ENCODE measurements at places on chromosomes 13 and 19.

- DNase-seq, result no peak
These were observed 472.2 kb downstream of the KLF5 start for GRCh38 chr13:73531014-73531413.

- no peak for DNase-seq
These were observed 49.1 kb downstream of the NFIX start for GRCh38 chr19:13044231-13044836.

DNA sequence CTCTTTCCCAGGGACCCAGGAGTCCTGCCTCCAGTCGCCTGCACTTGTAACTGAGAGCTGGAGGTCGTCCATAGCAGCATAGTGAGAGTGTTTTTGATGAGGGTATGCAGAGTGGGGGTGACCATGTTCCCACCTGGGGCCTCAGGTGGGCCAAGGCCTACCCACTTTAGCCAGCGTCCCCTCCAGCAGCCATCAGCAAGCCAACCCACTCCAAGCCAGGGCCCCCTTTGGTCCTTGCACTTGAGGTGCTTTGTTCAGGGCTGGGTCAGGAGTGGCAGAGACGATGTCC is 11.9 kb upstream of the SMG9 start:
- DNase-seq, result no peak

- DNase-seq, result no peak
These were observed 34.5 kb upstream of the GAS6 start for GRCh38 chr13:113898391-113898790.

- DNase-seq, result no peak
These were observed 16.4 kb upstream of the IGFL1 start for GRCh38 chr19:46213156-46213555.

DNA sequence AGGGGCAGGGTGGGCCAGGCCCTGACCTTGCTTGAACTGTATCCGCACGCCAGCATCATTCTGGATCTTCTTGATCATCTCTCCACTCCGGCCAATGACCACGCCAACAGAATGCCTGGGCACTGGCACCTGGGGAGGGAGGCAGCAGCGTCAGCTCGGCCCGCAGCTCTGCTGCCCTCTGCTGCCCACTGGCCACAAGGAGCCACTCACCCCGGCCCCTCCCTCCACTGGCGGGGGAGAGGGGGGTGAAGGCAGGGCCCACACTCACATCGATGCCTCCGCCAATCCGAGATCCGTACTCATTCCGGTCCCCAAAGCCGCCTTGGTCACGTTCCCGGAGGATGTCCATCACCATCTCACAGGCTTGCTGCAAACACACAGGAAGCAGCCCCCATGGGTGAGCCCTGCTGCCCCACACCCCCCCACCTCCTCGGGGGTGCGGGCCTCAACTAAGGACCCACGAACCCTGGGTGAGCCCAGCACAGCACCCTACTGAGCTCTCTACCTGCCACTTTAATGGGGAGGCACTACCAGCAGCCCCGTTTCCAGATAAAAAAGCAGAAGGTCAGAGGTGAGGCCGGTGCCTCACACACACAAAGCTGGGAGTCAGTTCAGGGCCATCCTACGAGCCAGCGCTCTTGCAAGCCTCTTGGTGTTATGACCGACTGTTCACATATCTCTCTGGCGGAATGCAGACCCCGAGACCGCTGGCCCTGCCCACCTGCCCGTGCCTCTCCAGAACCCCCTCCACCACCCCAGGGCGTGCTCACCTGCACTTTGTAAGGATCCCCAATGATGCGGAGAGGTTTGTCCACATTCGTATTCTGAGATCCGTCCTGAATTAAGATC is 6.7 kb downstream of the KHSRP start:
- DNase-seq, result no peak

GRCh38 chr13:27991881-27992280 is 3.4 kb upstream of the URAD start:
- no peak for DNase-seq

DNA sequence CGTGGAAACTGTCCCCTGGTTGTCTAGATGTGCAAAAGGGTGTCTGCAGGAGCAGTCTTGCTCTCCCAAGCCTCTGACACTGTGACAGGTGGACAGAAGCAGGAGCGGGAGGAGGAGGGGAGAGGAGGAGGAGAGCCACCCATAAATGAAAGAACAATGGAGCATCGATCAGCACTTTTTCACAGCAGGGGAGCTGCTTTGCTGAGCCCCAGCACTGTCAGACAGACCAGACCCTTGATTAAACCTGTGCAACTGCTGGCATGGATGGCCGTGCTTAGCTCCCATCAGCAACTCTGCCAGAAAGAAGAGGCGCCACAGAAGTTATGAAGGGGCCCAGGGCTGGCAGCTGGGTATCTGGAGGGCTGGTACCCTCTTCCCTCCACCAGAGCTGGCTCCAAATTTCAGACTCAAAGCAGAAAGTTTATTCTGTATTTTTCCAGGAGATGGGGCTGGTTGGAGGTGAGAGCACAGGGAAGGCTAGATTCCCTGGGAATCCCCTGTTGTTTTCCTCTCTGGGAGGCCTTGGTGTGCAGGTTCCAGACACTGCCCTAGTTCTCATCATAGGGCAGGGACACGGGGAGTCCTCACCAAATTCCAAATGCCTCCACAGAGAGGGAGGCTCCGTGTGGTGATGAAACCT is 1192.2 kb downstream of the UQCRFS1 start:
- DNase-seq, result no peak

DNA sequence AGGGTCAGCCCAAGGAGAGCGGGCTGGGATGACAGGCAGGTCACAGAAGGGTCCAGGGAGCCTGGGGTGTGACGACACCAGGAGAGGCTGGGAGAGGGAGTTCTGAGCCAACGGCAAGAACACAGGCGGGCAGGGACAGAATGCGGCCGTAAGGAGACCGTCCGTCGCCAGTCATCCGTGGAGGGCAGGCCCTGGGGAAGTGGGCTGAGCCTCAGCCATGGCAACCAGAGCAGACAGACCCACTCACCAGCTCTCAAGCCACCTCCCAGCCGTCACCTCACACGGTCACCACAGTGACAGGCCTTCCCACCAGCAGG is 3.7 kb upstream of the TMEM86B start:
- DNase-seq, result no peak

DNA sequence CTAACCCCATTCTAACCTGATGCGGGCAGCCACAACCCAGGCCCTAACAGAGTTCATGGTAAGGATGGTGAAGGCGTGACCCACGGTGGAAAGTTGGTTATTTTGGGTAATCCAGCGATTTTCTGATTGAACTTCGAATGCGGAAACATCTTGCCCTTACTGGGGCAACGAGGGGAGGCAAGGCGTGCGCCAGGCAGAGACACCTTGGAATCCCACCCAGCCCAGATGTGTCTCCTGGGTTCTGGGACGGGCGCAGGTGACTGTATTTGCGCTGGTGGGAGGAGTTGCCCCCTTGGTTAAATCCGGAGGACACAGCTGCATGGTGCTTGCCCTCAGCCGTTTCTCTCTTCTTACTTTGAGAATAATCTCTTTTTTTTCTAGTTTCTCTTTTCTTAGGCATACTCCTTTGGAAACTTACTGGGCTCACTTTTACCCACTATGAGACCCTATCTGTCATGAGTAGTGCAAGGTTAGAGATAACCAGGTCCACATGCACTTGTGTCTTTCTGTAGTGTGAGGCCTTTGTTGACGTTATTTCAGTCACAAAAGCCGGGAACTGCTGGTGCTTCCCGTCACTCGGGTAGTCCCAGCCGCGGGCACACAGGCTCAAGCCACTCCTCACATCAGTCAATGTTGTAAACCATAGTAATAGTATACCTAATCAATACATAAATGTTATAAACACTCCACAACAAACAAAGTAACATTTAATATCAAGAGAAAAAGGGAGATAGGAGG is 81.5 kb downstream of the ATP11A start:
- DNase-seq, result no peak

DNA sequence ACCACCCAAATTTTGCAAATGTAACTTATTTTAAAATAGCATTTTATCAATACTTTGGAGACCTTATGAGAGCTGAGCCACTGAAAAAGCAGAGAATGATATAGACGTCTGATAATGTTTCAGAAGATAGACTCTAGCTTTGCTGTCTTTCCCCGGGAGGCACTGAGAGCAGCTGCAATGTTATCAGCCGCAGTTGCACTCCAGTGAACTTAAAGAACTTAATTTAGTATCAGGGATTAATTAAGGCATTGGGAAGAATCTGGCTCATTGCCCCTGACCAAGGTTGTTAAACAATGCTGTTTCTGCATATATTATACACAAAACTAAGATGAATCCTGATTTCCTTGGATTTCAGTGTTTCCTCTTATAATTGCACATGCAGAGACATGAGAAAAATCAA is 75.7 kb upstream of the SGCG start:
- DNase-seq, result no peak

GRCh38 chr19:46451352-46451751 is 20.0 kb downstream of the PNMA8A start:
- DNase-seq, result no peak

DNA sequence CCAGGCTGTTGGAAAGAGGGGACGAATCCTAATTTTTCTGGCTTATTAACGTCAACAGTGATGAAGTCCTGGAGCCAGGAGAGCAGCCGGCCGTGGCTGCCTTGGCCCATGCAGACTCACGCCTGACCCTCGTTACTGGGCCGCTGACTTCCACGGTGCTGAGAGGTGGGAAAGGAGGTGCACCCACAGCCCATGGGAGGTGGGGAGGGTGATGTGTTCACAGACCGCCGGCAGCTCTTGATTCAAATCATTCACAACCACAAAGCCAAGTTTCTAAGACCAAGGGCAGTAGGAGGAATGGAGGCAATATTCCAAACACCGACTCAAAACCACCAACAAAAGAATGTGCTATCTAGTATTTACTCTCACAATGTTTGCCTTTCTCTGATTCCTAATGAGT is 24.3 kb downstream of the COL4A2 start:
- DNase-seq, result no peak

DNA sequence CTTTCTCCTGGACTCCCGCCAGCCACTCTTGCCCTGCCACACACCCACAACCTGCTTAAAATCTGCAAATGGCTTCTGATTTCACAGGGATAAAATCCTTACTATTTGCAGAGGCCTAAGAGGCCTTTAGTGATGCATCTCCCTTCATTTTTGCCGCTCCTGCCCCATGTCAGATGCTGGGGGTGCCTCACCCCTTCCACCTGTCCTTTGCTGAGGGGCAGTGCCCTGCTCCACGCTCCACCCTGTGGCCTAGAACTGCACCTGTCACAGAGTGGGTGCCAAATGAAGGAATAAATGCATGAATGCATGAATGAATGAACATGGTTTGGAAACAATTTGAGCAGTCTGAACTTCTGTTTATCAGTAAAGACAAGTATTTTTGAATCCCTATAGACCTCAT is 34.1 kb upstream of the UQCRFS1 start:
- DNase-seq, result no peak

DNA sequence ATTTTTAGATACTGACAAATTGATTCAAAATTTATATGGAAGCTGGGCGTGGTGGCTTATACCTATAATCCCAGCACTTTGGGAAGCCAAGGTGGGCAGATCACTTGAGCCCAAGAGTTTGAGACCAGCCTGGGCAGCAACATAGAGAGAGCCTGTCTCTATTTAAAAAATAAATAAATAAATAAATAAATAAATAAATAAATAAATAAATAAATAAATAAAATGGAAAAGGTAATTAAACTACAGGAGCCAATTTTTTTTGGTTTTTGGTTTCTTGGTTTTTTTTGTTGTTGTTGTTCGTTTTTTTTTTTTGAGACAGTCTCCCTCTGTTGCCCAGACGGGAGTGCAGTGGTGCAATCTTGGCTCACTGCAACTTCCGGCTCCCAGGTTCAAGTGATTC is 29.4 kb upstream of the TRIM13 start:
- no peak for DNase-seq

DNA sequence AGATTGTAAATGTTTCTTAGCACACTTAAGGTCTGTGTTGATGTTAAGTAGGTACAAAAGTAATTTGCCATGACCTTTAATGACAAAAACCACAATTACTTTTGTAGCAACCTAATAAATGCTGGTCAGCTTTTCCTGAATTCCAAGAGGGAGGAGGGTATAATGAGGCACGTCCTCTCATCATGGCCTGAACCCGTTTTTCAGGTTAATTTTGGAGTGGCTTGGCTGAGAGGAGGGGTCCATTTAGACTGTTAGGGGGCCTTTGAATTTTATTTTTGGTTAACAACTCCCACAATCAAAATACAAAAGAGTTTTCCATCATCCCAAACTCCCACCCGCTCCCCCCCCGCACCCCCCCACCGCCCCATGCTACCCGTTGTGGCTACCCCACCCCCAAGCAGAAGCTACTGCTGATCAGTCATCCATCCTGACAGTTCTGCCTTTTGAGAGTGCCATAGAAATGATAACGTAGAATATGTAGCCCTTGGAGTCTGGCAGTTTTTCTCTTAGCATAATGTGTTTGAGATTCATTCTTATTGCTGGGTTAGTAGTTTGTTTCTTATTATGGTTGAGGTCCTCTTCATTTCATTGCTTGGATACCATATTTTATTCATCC is 14.4 kb upstream of the PLEKHF1 start:
- no peak for DNase-seq

DNA sequence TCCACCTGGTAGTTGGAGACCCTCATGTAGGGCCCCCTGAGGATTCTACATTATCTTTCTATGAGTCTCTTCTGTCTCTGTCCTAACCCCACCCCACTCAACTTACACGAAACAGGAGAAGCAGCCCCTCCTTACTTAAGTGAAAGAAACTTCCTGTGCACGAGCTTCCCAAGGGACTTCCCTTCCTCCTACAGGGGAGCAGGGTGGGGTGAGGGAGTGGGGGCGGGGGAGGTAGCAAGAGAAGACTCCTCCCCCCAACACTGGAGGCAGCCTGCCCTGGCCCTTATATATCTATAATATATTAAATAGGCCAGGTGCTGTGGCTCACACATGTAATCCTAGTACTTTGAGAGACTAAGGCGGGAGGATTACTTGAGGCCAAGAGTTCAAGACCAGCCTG is 5.5 kb upstream of the PDE4C start:
- DNase-seq, result no peak

GRCh38 chr13:102530751-102531150 is 66.0 kb upstream of the TPP2 start:
- DNase-seq, result no peak

DNA sequence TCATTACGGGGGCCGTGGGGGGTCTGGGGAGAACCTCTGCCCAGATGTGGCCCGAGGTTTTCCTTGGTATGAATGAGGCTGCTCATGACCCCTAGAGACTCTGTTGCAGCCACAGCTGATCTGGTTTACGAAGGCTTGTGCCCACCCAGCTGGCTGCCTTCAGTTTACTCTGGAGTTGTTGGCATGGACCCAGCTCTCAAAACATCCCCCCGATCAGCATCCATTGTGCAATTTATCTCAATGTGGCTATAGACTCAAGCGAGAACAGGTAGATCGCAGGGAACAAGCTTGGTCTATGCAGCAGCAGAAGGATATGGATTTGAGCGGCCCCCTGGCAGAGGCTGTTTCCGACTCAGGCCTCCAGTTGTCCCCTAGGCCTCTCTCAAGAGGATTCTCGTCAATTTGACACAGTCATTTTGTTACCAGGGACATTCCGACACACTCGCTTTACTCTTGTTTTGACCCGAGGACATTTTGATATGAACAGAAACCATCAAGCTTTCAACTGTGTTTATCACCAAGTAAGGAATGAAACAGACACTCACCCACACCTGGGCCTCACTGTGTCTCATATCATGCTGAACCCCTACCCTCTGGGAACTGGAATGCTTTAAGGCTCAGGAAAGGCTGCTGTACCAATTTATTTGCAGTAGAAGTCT is 161.5 kb downstream of the KATNAL1 start:
- no peak for DNase-seq

- DNase-seq, result no peak
These were observed 1434.7 kb upstream of the PRR20A start for GRCh38 chr13:55705971-55706370.

- no peak for DNase-seq
These were observed 2.4 kb upstream of the LPAR2 start for GRCh38 chr19:19630426-19630825.

Data from progenitor cell of endocrine pancreas (in vitro differentiated cells).